Renal cortex interstitium (tissue), 15 donors: ENCODE measurements at places on chromosomes 7 and 10. TPM values are rescaled to one million over a fixed set of nuclear protein-coding genes. Genes with fewer than 3 reads are reported as not detected.

The ACHE gene
- polyA plus RNA-seq = 3.4 TPM

The DGKI gene
- polyA plus RNA-seq = 1.7 TPM

The TBXAS1 gene
- polyA plus RNA-seq = 24.4 TPM

The TEX47 gene
- polyA plus RNA-seq = not detected

The DNAH11 gene
- polyA plus RNA-seq = 1.8 TPM

The CPEB3 gene
- 3.9 TPM for polyA plus RNA-seq

The PLAU gene
- 15.6 TPM for polyA plus RNA-seq

The NRG3 gene
- polyA plus RNA-seq = 12.6 TPM

The TFR2 gene
- polyA plus RNA-seq = 1.1 TPM

The SEMA3D gene
- polyA plus RNA-seq = 44.8 TPM

The EBLN1 gene
- not detected for polyA plus RNA-seq

The GIMAP1 gene
- 2.1 TPM for polyA plus RNA-seq

The CALY gene
- not detected for polyA plus RNA-seq

The ZCCHC24 gene
- 20.9 TPM for polyA plus RNA-seq

The KAZALD1 gene
- 8.0 TPM for polyA plus RNA-seq
